ENCODE measurements at places on chromosomes 1 and 21.

DNA sequence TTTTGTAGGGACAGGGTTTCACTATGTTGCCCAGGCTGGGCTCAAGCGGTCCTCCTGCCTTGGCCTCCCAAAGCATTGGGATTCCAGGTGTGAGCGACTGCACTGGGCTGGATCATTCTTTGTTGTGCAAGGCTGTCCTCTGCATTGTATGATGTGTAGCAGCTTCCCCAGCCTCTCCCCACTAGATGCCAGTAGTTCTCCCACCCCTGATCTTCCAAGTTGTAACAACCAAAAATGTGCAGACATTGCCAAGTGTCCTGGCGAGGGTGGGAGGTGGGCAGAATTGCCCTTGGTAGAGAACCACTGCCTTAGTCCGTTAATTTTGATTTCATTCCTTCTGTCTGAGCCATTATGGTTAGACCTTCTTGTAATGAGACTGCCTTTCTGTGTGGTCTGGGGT is 7.2 kb downstream of the GALNT2 start:
- no peak for DNase-seq

GRCh38 chr21:40636026-40636425 is 210.9 kb downstream of the DSCAM start:
- no peak for DNase-seq

GRCh38 chr1:229047840-229048620 is 222.9 kb upstream of the RAB4A start:
- DNase-seq = no peak

GRCh38 chr1:229116114-229116513 is 154.8 kb upstream of the RAB4A start:
- DNase-seq = no peak

- no peak for DNase-seq
Observed at GRCh38 chr1:6447818-6448748, 17.9 kb downstream of the TNFRSF25 start.

GRCh38 chr1:169487561-169487960 is 1.8 kb upstream of the SLC19A2 start:
- DNase-seq = no peak

GRCh38 chr1:102191723-102192122 is 195.0 kb upstream of the OLFM3 start:
- peak; percentile 69 for DNase-seq

DNA sequence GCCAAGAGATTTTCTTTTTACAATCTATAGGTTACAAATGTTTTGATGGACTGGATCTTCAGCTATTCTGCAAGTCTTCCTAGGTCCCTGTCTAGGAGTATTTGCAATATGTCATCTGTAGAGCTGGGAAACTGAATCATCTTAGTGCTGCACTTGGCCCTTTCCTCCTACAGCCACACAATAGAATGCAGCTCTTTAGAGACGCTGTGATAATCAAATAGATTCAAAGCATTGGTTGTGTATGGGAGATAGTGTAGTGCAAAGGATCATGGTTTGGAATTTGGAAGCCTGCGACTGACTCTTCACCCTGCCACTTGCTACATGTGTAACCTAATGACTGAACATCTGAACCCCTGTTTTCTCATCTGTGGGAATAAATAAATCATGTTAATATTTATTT is 93.7 kb downstream of the AK5 start:
- no peak for DNase-seq

- no peak for DNase-seq
Observed at GRCh38 chr1:230295367-230295766, 130.8 kb downstream of the PGBD5 start.

DNA sequence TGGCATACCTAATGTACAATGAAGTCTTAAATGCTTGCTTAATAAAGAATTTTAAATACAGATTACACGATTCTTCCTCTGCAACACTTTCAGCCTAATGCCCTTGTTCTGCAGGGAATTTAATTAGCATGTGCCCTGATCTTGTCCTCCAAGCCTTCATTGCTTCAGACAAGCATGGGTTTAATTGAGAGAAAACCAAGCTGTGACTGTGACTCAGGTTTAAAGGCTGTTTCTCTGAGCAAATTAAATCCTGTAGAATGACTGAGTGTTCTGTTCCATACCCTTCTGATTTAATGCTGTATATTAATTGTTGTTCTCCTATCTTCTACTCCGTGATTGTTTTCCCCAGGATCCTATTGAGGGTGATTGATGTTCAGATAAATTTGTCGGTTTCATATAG is 269.0 kb upstream of the PRMT6 start:
- DNase-seq = no peak

GRCh38 chr1:243924588-243925349 is 74.7 kb upstream of the AKT3 start:
- no peak for DNase-seq

DNA sequence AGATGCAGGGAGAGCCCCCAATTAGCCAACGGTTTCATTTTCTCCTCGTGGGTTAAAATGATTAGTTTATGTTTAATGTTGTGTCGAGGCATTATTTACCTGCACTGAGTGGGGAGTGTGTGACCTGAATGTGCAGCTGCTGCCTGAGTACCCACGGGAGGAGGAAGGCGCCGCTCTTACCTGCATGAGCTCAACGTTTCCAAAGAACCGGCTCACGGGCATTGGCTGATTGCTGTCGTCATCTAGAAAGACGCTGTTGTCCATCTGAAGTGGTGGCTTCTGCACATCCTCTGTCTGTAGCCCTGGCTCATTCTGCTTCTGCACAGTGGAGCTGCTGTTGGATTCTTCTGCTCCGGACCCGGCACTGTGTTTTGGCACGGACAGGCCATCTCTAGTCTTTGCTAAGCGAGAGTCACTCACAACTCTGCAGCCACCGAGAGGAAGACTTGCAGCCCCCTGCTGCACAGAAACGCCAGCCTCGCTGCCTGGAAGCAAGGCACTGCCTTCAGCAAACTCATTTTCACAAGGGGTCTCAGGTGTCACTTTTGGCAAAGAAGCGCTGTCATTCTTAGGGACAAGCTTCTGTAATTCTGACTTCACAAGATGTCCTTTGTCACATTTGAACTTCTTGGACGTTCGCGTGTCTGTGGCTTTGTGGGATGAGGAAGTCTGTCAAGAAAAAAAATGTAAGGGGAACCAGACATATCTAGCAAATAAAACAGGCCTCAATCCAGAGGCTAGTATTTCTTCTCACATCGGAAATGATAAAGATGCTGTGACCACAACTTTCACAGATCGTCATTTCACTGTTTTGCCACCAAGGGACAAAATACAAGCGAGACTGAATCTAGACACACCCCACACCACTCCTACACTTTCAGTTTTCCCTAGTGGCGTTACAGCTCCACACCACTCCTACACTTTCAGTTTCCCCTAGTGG is 9.4 kb downstream of the C1orf174 start:
- peak; percentile 93 for DNase-seq

- DNase-seq = no peak
Observed at GRCh38 chr21:29390778-29391177, 92.1 kb downstream of the BACH1 start.
